Neural crest cell (in vitro differentiated cells): ENCODE measurements at places on chromosomes 2 and 18. TPM values are rescaled to one million over a fixed set of nuclear protein-coding genes. Genes with fewer than 3 reads are reported as not detected.
A peak's percentile ranks its signal among the peaks of the same experiment; 100 is the strongest.

- no peak overlapping the region for H3K4me3 ChIP-seq
- no peak for DNase-seq
- no peaks in the 10 kb centered on the region for H3K27me3 ChIP-seq
- H3K36me3 ChIP-seq, result no peaks in the 10 kb centered on the region
Measured at GRCh38 chr2:162177301-162177700, 25.3 kb upstream of the GCG start.

- peaks cover 3% of the 10 kb centered on the region for H3K27me3 ChIP-seq
- no peak overlapping the region for H3K4me3 ChIP-seq
- H3K36me3 ChIP-seq, result no peaks in the 10 kb centered on the region
- DNase-seq, result no peak
Measured at GRCh38 chr2:60515721-60516226, 37.7 kb downstream of the BCL11A start.

DNA sequence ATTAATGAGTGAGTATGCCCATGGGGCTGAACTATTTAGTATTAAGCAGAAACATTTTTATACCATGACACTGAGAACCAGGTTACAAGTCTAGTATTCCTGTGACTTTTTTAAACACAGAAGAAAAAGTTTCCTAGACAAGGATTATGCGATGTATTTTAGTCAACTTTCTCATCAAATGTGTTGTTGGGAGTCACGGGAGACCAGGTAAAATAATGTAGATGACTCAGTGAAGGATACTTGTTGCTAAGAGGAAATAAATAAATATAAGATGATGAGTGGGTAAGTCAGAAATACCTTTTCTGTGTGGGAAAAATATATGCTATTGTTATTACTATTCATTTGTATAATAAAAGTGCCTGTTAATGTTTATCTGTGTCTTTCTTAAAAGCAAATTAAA, 23.4 kb downstream of the MBD5 start:
- H3K4me1 ChIP-seq, result peaks cover 7% of the 10 kb centered on the region
- H3K27me3 ChIP-seq, result no peaks in the 10 kb centered on the region
- H3K4me3 ChIP-seq, result no peak overlapping the region
- no peak for DNase-seq

GRCh38 chr2:218815244-218815637, 16.4 kb downstream of the PRKAG3 start:
- H3K27me3 ChIP-seq, result no peaks in the 10 kb centered on the region
- H3K36me3 ChIP-seq, result peaks cover 2% of the 10 kb centered on the region
- no peak for DNase-seq
- peak overlapping the region; percentile 67 for H3K27ac ChIP-seq

DNA sequence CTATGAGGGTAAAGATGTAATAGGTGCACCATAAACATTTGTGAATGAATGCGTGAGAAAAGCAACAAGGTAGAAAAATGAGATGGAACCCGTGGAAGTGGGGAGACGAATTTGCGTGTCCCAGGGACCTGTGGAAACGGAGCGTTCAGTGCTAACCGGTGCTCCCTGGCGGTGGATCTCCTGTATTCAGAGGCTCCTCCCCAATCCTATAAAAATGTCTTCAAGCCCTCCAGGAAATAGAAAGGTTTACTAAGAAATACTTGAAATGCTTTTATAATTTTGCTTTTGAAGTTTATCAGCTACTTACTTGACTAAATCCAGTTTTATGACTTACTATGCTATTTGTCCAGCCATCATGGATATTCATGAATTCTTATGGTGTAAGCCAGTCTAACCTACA, 62.8 kb upstream of the RBM44 start:
- H3K27me3 ChIP-seq, result no peaks in the 10 kb centered on the region
- no peak for DNase-seq
- H3K4me3 ChIP-seq, result no peak overlapping the region
- H3K4me1 ChIP-seq, result peaks cover 52% of the 10 kb centered on the region
- H3K36me3 ChIP-seq, result peaks cover 10% of the 10 kb centered on the region

- no peak for DNase-seq
- H3K27ac ChIP-seq, result no peak overlapping the region
- H3K4me3 ChIP-seq, result no peak overlapping the region
- H3K4me1 ChIP-seq, result peaks cover 4% of the 10 kb centered on the region
- H3K27me3 ChIP-seq, result no peaks in the 10 kb centered on the region
Measured at GRCh38 chr2:168567836-168568235, 111.8 kb downstream of the CERS6 start.

GRCh38 chr18:7116001-7116730, 1.4 kb downstream of the LAMA1 start:
- peak overlapping the region; percentile 90 for H3K27ac ChIP-seq
- peak; percentile 44 for DNase-seq
- H3K36me3 ChIP-seq, result peaks cover 21% of the 10 kb centered on the region
- H3K27me3 ChIP-seq, result no peaks in the 10 kb centered on the region
- H3K4me3 ChIP-seq, result peak overlapping the region; percentile 92

SLC66A2 gene
- total RNA-seq, result 28.4 and 29.8 TPM in 2 replicates

ZFAND2B gene
- total RNA-seq, result 26.6 and 30.1 TPM in 2 replicates
